ENCODE measurements at places on chromosomes 4 and X.
A peak's percentile ranks its signal among the peaks of the same experiment; 100 is the strongest.

DNA sequence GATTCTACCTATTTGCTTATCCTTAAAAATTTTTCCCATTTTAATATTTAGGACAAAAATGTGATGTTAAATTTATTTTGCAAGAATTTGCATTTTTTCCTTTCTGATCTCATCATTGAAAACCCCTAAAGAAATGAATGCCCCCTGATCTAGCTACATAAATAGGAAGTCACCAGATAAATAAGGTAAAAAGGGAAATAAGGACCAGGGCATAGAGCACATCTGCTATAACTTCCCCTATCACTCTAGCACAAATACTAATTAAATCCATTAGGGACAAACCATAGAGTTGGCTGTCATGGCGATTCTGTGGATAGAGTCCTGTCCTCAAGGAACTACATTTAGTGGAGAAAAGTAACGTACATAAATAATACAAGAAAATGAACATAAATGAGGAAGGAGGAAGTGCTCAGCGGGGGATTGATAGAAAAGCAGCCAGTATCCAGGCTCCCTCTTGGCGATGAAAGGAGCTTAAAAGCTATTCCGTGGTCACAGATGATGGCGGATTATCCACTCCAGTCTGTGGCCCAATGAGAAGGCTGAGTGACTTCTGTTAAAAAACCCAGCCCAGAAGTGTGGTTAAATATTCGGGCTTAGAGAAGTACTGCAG lies 76.9 kb upstream of the RPL34 start:
- no peak for DNase-seq

DNA sequence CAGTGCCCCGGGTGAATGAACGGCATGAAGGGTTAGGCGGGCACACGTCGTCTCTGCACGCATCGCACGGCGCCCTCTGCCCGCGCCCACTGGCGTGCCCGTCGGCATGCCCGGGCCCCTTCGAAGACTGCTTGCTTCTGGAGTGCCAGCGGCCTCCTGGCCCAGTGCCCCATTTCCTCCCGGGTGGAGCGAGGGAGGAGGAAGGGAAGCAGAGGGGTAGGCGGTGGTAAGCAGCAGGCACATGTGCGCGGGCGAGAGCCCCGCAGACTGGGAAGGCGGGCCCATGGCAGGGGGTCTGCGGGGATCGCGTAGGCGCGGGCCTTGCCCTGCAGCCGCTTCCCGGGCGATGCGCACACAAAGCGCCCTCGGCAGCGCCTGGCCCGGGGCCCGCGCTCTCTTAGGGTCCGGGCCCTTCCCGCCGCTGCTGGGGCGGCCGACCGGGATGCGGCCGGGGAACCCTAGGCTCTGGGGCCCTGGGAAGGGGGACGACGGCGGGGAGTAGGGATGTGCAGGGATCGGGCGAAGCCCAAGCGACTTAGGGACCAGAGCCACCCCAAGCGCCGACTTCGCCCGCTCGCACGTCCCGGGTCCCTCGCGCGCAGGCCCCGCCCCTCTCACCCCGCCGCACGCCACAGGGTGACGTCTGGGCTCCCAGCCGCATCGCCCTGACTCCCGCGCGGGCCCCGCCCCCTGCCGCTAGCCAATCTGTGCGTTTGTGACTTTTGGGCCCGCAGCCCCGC lies 866 bp upstream of the EMD start:
- DNase-seq = peak; percentile 76

- DNase-seq = peak; percentile 68
Measured at GRCh38 chr4:78288327-78288726, 231.2 kb downstream of the FRAS1 start.

- no peak for DNase-seq
Measured at GRCh38 chr4:136927172-136927571, 605.1 kb downstream of the PCDH18 start.

DNA sequence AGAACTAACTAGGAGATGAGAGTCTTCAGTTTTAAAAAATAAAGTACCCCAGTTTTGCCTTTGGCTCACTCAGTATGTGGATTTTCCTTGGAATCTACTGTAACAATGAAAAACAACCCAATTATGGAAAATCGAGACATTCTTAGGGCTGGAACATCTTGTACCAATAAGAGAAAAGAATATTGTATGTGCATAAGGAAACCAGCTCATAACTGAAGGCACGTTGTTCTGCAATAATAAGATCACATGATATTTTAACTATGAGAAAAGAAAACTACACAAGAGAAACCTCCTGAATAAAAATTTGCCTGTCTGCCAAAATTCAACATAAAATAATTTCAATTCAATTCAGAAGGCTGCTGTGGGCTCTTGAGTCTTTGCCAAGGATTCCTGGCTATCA lies 261.8 kb upstream of the EDNRA start:
- DNase-seq = no peak

- DNase-seq = no peak
Measured at GRCh38 chrX:52352551-52352950, 16.3 kb upstream of the XAGE2 start.

GRCh38 chr4:119656342-119656741 lies 27.7 kb upstream of the PDE5A start:
- DNase-seq = peak; percentile 24

GRCh38 chrX:123481913-123482851 lies 250.7 kb downstream of the THOC2 start:
- peak; percentile 64 for DNase-seq

Data from spinal cord (tissue), 10 donors.